ENCODE measurements at places on chromosomes 3 and 15. TPM values are rescaled to one million over a fixed set of nuclear protein-coding genes. Genes with fewer than 3 reads are reported as not detected.
A peak's percentile ranks its signal among the peaks of the same experiment; 100 is the strongest.

GRCh38 chr15:58923696-58924300 lies 9.7 kb downstream of the SLTM start:
- no peak for DNase-seq

DNA sequence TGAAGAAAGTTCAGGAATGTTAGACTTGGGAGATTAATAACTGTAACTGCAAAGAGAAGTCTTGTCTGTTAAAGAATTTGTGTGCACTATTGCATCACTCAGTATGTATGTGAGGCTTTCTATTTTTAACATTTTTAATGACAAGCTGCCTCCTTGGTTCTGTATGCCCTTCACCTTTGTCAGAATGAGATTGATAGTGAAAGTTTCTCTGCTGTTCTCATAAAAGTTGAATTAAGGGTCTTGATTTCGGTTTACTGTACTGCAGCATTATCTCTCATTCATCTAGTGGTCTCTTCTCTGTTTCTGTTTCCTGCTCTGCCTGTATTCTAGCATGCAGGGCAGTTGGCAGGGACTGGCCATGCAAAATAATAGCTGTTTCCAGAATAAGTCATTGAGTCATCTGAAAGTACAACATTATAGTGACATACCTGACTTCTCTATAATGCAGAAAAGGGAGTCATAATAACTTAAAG lies 454.9 kb downstream of the IL5RA start:
- DNase-seq = no peak

GRCh38 chr3:22399566-22399965 lies 648.6 kb upstream of the ZNF385D start:
- DNase-seq = no peak

- DNase-seq = no peak
Observed at GRCh38 chr15:61811952-61812351, 248.3 kb downstream of the VPS13C start.

RLBP1 gene
- not detected for polyA plus RNA-seq

DNA sequence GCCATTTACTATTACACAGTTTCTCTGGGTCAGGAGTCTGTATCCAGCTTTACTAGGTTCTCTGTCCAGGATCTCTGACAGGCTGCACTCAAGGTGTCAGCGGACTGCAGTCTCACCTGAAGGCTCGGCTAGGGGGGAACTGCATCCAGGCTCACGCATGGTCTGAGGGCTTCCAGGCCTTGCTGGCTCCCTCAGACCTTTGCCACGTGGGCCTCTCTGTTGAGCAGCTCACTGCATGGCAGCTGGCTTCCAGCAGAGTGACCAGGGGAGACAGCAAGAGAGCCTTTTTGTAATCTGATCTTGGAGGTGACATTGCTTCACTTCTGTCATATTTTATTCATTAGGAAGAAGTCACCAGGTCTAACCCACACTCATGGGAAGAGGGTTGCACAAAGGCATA lies 152.3 kb downstream of the CACNA2D3 start:
- DNase-seq = no peak

ZNF35 gene
- 3.5 TPM for polyA plus RNA-seq

GRCh38 chr15:75233504-75234190 lies 24.5 kb upstream of the GOLGA6C start:
- DNase-seq = no peak

VPS8 gene
- polyA plus RNA-seq = 10.9 TPM

VEPH1 gene
- polyA plus RNA-seq = 0.25 TPM

GRCh38 chr15:52018244-52018643 lies 775 bp upstream of the MAPK6 start:
- DNase-seq = no peak

DNA sequence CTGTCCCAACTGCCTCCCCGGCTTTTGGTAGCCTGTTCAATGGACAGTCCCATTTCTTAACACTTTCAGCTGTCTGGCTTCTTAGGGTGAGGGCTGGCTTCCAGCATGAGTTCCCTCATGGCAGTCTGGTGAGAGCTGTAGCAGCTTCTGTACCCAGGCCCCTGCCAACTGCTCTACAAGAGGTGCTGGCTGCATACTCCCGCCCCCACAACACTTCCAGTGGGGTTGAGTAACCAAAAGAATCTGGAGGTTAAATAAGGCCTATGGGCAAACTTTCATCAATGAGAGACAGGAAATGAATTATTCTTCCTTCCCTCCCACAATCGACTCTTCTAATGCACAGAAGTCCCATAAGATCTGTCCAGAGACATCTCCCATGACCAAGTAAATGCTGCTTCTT lies 145.0 kb downstream of the NEK10 start:
- DNase-seq = peak; percentile 74

DNA sequence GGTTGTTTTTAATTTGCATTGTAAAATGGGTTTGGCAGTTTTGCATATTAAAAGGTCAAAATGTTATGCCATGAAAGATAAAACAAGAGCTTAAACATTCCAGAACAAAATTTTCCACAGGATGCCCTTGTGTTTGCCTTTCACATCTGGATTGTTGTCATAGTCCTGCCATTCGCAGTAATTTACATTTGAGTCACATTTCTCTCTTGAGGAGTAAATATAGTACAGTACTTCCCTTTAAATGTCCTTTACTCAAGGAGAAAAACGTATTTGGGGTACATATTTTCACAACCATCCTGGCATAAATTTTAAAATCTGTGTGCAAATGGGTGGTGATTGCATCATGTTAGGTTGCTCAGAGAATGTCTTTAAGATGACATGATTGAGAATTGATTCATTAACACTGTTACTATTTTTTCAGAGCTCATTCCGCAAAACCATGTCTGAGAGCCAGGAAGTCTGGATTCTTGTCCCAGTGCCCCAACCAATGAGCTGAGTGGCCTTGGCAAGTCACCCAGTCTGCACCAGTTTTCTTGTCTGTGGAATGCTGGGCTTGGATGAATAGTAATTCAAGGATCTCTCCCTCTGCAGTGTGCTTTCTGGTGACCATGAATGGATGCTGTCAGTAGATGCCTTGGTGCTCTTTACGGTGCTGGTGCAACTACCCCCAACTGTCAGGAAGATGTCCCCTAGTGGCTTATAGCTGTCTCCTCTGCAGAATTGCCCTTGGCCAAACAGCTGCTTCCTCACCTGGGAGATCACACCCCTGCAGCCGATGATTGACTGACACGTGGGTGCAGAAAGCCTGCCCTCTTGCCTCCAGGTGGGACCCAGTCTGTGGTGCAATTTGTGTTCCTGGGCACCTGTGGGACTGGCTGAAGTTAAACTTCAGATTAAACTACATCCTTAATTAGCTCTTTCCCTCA lies 43.0 kb downstream of the ABHD5 start:
- DNase-seq = peak; percentile 73

GRCh38 chr3:58746758-58747157 lies 80.2 kb upstream of the FAM3D start:
- DNase-seq = no peak

DNA sequence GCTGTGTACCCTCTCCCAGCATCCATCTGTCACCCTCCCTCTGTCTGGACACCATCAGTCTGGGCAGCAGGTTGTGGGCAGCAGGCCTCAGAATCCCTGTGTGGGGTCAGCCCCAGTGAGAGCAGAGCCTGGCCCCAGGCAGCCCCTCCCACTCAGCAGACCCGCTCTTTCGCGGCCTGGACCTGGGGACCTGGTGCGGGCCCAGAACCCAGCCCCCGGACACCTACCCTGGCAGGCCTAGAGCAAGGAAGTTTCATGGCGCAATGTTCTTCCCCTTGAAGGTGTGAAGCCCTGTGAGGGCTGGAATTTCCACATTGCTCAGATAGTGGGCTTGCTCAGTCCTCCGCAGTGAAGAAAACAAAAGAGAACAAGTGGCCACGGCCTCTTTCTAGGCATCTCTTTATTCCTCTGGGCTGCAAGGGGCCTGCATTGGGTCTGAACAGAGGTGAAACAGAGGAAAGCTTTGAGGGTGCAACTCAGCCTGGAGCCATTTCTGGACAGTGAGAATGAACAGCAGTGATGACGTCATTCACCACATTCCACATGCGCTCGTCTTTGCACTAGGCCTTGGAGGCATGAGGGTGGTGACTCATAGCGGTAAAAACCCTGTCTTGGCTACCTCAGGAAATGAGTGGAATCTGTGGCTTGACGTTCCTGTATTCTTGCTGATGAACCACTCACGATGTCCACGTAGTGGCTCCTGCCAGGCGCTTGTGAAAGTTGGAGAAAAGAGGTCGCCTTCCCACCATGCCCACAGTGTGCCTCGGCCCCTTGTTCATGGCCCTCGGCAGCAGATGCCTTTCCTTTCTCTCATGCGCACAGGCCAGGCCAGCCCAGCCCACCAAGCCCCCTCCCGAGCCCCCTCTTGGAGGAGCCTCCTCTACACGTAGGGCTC lies 66.1 kb downstream of the SLC30A4 start:
- DNase-seq = no peak

- no peak for DNase-seq
Observed at GRCh38 chr15:98408231-98408630, 240.1 kb upstream of the IGF1R start.

DNA sequence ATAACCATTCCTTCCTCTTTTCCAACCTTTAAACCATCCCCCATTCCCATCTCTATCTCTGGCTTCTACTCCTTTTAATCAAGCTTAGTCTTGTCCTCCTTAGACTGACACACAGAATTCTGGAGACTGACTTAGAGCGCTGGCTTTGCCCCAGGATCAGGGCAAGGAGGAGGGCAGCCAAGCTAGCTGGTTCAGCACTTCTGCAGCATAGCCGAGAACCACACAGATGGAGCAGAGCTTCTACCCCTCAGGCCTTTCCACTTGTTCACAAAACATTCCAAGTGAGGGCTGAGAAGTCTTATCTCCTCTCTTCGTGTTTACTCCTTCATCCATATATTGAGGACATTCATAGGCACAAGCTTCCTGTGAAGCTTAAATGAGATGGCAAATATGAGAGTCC lies 246.5 kb upstream of the PEX5L start:
- no peak for DNase-seq

GRCh38 chr3:42355612-42356011 lies 54.8 kb downstream of the LYZL4 start:
- no peak for DNase-seq

ZIC4 gene
- not detected for polyA plus RNA-seq

GRCh38 chr3:49727924-49728361 lies 4.2 kb upstream of the GMPPB start:
- no peak for DNase-seq

MRAS gene
- 184 TPM for polyA plus RNA-seq

- DNase-seq = no peak
Observed at GRCh38 chr15:99507016-99507503, 58.7 kb upstream of the MEF2A start.

DNA sequence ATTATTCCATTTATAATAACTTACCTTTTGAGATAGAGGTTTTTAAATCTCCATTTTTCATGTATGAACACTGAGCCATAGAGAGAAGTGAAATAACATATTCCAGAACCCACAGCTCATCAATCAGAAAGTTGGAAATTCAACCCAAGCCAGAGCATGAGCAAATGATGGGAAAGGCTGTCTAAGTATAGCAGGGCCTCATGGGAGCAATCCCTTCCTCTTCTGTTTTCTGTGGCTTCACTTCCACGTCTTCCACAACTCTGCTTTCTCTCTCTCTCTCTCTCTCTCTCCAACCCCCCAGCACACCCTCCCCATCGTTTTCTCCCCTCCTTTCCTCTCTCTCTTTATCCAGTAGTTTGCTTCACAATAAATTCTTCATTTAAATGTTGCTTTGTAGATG lies 14.8 kb upstream of the IL1RAP start:
- no peak for DNase-seq

All from right cardiac atrium (tissue), 5 donors.